Osteoblast (primary cell): ENCODE measurements at places on chromosomes 3 and 15. TPM values are rescaled to one million over a fixed set of nuclear protein-coding genes. Genes with fewer than 3 reads are reported as not detected.

The SPPL2A gene
- total RNA-seq: 81.3 and 87.6 TPM in 2 replicates

The RFC4 gene
- 16.5 and 18.1 TPM in 2 replicates for total RNA-seq

The PLAAT1 gene
- total RNA-seq: under 0.01 TPM in 1 of 2 replicates, not detected in the other

The SEMA5B gene
- total RNA-seq: not detected in 2 replicates

DNA sequence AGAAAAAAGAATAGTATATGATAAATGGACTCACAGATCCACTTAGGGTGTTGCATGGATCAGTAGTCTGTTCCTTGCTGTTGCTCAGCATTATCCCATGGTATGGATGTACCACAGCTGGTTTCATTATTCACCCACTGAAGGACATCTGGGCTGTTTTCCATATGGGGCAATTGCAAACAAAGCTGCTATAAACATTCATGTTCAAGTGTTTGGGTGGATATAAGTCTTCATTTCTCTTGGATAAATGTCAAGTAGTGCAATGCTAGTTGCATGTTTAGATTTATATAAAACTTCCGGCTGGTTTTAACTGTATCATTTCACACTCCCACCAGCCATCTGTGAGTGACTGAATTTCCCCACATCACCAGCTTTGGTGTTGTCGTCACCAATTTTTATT is 137.7 kb downstream of the ASB7 start:
- DNase-seq: no peak

- DNase-seq: no peak
Measured at GRCh38 chr3:18791182-18791581, 357.1 kb upstream of the KCNH8 start.

DNA sequence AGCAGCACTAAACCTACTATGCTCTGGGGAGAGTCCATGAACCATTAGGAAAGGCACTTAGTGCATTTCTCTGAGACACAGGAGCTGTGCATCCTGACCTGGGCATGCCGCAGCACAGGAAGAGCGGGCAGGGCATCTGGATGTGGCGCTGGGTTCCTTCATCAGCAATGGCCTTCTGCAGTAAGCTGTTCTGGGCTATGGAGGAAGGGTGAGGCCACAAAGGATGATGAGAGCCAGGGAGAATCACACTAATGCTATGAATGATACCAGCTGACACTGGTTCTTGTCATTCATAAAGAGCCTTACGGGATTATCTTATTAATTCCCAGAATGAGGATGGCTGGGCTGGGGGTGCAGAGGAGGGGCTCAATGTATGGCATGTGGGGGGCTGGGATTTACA is 12.7 kb upstream of the SCN10A start:
- DNase-seq: no peak

GRCh38 chr15:56490461-56490860 is 25.5 kb upstream of the MNS1 start:
- DNase-seq: no peak

- DNase-seq: peak; percentile 72
Measured at GRCh38 chr15:26773067-26773877, 406 bp upstream of the GABRB3 start.

GRCh38 chr3:45746777-45747622 is 49.3 kb downstream of the SLC6A20 start:
- no peak for DNase-seq

- peak; percentile 49 for DNase-seq
Measured at GRCh38 chr15:59993041-59993750, 10.9 kb upstream of the FOXB1 start.

- peak; percentile 42 for DNase-seq
Measured at GRCh38 chr15:65641768-65642475, 20.2 kb downstream of the SLC24A1 start.
